WTC11 (cell line): ENCODE measurements at places on chromosomes 5 and 9.

DNA sequence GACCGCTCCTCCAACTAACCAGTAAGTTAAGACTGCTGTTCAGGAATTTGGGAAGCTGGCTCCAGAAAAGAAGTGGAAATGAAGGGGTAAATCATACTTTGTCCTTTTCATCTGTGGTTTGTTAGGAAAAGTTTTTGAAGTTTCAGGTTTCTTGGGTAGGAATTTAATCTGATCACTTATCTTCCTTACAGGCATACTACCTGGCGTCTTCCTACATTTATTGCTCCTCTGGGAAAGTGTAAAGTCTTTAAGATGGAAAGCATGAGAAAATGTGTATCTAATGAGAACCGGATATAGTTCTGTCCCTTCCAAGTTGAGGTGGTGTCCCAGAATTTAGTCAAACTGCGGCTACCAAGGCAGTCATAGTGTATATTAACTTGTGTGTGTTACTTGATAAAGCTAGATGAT is 1.3 kb downstream of the RASA1 start:
- DNase-seq, result no peak

DNA sequence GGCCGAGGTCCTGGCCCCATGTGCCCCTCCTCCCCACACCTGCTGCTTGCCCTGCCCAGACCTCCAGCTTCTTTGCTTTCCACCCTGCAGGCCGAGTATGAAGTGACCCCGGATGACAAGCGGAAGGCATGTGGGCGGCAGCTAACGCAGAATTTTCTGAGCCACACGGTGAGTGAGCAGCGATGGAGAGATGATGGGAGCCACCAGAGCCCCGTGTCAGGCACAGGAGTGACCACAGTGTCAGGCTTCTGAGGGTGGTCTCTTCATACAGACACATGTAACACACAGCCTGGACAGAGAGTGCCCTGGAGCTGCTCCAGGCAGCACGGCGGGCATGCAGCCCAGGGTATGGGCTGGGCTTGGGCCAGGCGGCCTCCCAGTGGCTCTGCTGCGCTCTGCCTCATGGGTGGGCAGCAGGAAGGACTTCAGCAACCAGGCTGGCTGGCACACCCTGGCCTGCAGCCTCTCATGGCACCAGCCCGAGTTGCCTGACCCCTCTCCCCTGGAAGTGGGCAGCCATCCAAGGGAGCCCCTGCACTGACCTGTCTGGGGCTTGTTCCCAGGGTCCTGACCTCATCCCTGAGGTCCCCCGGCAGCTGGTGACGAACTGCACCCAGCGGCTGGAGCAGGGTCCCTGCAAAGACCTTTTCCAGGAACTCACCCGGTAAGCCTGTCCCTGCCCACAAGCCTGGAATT is 5.8 kb downstream of the GRK6 start:
- DNase-seq, result no peak

- DNase-seq, result no peak
Observed at GRCh38 chr5:78505860-78506259, 142.7 kb downstream of the LHFPL2 start.

GRCh38 chr9:35236692-35237091 is 74.9 kb downstream of the UNC13B start:
- DNase-seq, result no peak
